ENCODE measurements at places on chromosomes 2 and 18.

DNA sequence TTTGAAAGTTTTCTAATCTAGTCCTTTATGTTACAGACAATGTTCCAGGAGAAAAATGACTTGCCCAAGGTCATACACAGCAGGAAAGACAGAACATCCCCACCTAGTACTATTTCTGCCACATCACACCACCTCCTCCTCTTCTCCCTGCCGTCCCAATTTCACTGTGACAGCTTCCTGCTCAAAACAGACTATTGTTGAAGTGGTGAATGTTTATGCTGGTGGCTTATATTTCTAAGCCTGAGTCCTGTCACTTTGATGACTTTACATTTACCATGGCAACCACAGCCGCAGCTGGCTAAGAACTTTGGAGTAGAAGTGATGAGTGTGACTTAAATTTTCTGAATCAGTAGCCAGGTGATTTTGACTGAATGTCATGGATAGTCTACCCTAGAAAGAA, 10.0 kb downstream of the GALNT5 start:
- no peak for DNase-seq

GRCh38 chr2:152367547-152368390, 32.8 kb downstream of the FMNL2 start:
- no peak for DNase-seq

GRCh38 chr2:215866606-215867005, 146.7 kb downstream of the MREG start:
- DNase-seq, result no peak

DNA sequence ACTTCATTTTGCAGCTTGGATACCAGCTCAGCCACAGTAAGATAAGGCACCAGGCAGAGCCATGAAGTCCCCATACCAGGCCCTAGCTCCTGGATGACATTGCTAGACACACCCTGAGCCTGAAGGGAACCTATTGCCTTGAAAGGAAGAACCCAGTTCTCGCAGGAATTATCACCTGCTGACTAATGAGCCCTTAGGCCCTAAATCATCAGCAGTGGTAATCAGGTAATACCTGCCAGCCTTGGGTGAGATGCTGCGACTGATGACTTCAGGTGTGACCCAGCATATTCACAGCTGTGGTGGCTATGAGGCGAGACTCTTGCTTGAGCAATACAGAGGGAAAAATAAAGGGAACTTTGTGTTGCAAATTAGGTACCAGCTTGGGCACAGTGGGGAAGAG, 24.9 kb downstream of the CLK1 start:
- DNase-seq, result no peak

- DNase-seq, result no peak
Observed at GRCh38 chr2:224166654-224167053, 127.6 kb upstream of the SERPINE2 start.

GRCh38 chr2:131148426-131148825, 43.3 kb downstream of the PLEKHB2 start:
- no peak for DNase-seq

DNA sequence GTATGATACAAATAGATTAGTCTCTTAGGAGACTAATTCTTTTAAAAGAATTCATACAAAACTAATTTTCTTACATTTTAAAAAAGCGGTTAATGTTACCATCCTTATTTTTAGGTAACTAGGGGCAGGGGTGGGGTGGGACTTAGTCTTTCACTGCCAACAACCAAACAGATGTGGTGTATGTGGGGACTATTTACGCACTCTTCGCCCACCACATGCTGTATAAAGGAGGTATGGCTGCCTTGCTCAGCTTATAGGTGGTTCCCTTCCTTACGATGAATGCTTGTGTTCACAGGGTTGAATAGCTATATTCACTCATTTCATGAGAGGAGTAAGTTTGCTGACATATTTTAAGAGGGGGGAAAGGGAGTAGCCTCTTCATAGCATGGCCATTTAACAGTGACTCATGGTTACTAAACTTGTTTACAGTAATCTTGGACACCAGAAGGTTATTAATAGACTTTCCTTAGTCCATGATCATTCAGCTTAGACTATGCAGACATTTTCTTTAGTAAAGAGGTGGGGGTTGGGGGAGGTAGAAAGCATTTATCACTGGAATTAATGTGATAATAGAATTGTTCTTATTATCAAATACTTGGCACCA, 61.8 kb downstream of the CAB39 start:
- DNase-seq, result no peak

- no peak for DNase-seq
Observed at GRCh38 chr2:206515580-206515979, 72.2 kb downstream of the ADAM23 start.

DNA sequence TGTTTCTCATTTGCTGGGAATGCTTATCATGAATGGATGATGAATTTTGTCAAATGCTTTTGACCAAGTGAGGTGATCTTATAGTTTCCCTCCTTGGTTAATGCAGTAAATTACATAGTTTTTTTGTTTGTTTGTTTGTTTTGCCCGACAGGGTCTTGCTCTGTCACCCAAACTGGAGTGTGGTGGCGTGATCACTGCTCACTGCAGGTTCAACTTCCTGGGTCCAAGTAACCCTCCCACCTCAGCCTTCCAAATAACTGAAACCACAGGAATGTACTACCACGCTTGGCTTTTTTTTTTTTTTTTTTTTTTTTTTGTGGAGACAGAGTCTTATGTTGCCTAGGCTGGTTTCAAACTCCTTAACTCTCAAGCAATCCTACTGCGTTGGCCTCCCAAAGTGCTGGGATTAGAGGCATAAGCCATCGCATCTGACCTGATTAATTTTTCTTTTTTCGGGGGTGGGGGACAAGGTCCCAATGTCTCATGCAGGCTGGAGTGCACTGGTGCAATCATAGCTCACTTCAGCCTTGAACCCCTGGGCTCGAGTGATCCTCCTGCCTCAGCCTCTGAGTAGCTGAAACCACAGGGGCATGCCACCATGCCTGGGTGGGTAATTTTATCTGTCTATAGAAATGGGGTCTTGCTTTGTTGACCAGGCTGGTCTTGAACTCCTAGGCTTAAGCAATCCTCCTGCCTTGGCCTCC, 48.6 kb downstream of the SMAD2 start:
- no peak for DNase-seq

- peak; percentile 79 for DNase-seq
Observed at GRCh38 chr2:160210599-160211138, 10.6 kb upstream of the ITGB6 start.

GRCh38 chr2:127321303-127321702, 27.4 kb upstream of the ERCC3 start:
- no peak for DNase-seq

DNA sequence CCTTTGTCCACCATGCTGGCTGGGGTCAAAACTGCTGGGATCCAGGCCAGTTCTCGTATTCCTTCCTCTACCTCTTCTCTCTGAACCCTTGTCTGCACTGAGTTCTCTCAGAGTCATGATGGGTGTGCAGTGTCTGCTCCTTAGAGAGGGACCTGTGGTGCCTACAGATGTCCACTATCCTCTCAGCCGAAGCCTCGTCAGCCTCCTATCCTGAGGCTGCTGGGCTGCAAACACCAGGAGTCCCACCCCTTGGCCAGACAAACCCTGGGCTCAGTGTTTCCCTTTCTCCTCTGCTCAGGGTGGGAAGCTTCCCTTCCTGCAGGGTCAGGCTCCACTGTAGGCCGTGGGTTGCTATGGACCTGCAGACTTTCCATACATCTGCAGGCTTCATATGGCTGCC, 2.3 kb downstream of the INPP5D start:
- DNase-seq, result no peak

DNA sequence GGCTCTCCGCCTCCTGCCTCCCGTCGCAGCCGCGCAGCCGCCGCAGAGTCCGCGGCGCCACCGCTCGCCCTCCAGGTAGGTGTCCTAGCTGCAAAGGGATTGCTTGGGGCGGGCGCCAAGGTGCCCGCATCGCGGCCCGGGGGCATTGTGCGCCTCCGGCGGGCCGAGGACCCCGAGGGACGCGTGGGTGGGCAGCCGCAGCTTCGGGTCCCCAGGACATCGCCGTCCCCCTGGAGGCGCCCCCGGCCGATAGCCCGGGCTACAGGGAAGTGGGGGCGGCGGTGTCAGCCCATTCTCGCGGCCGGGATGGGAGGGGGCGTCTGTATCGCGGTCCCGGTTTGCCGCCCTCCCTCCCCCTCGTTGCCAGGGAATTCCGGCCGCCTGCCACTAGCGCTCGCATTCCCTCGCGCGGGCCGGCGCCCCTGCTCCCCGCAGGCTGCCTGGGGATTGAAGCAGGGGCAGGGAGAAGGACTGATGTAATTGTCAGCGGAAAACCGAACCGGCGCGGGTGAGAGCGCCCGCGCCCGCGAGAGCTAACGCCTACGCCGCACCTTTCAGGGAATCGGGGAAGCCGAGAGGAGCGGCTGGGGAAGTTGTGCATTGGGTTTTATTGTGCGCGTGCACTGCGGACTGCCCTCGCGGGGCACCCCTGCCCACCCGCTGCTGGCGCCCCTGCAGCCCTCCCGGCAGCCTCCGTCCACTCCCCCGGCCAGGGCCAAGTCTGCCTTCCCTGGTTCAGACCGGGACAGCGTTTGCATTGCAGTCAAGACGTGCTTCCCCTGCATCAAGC, 483 bp downstream of the OSBPL6 start:
- DNase-seq, result peak; percentile 5

GRCh38 chr18:36672437-36673344, 156.1 kb downstream of the TPGS2 start:
- DNase-seq, result no peak

- no peak for DNase-seq
Observed at GRCh38 chr2:8661736-8662135, 20.1 kb upstream of the ID2 start.

DNA sequence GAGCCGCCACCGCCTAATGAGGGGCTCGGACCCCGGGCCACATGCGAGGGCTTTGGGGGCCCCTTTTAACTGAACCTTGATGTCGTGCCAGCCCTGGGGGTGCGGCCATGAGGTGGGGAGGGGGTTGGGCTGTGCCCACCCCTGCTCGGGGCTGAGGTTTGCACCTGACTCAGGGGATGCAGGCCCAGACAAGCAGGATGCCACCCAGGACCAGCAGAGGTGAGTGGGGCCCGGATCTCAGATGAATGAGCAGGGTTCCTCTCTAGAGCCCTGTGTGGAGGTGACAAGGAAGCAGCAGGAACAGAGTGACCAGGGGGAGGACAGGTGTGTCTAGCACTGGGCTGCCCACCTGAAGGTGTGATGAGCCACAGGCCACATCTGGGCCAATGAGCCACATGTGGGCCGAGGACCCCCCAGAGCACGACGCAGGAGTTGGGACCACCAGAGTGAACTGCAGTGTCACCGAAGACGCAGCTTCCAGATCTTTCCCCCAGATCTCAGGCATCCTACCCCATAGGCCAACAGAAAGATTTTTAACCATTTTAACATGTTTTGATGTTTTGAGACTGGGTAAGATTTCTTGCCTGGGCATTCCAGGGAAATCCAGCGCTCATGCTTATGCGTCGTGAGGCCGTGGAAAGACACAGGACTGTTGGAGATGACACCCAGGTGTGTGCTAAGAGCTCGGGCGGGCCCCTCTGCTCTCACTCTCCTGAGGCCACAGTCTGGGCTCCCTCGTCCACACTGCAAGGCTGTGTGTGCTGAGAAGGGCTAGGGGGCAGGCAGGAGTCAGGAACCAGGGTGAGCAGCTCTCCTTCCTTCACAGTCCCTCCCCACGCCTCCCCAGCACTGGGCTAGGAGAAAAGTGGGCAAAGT, 73.6 kb downstream of the DDX1 start:
- DNase-seq, result no peak

DNA sequence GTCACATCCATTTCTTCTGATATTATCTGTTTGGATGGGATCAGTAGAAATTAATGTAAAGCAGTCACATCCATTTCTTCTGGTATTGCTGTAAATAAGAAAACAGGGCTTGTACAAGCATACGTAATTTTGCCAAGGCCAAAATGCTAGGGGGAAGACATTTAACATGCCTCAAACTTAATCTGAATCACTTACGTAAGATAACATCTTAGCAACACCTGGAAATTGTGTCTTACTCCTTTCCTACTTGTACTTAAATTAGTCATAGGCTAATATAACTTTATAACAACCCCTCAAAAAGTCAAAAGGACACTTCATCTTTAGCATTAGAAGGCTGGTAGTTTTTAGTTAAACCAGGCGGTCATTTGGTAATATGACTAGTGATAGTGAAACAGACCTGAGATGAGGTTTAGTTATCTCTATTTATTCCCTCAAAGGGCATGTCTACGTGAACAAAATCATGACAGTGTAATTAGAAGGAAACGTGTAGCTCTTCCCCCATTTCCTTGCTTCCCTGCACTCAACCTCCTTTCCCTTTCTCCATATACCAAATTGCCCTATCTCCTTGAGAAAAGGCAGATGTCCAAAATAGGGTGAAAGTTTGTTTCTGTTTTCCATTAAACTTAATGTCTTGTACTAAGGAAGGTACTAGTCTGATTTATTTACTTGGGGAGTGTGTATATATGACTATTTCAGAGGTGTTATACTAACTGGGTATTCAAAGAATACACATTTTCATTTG, 99.3 kb upstream of the FZD5 start:
- no peak for DNase-seq

GRCh38 chr2:203600286-203600685, 65.2 kb upstream of the RAPH1 start:
- no peak for DNase-seq

GRCh38 chr18:51621113-51621863, 423.8 kb upstream of the MEX3C start:
- DNase-seq, result no peak

DNA sequence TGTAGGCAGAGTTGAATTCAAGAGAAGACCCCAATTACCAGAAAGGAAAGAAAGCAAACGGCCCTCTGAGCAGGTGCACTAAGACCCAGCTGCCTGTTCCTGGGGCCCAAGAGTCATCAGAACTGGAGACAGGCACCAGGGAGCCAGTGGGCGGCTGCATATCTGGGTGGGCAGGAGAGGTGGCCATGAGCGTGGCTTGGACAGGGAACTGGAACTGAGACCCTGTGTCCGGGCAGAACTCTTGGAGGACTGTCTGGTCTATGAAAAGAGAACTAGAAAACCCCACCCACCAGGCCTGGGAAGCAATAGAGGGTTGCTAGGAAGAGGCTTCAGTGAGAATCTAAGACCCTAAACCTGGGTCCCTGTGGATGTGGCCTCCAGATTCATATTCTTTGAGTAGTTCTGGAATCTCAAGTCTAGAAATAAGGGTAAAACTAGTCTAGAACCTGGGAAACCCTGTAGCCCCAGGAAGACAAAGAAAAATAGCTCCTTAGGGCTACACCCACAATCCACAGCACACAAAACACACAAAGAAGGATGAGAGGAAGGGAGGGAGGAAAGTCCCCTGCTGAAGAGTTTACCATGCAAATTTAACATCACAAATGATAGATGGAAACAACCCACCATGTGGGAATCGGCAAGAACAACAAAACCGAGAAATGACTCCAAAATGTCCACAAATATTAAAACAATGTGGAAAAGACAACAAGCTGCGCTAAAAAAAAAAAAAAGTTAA, 147.0 kb downstream of the HDAC4 start:
- no peak for DNase-seq
